Endothelial cell of coronary artery (primary cell): ENCODE measurements at places on chromosomes 3 and 15. TPM values are rescaled to one million over a fixed set of nuclear protein-coding genes. Genes with fewer than 3 reads are reported as not detected.

The TM4SF18 gene
- total RNA-seq = 56.6 and 75.3 TPM in 2 replicates

The NTRK3 gene
- total RNA-seq = under 0.01 TPM in 2 replicates

The ECE2 gene
- not detected in 2 replicates for total RNA-seq

The TMEM158 gene
- 5.6 and 12.4 TPM in 2 replicates for total RNA-seq

The RHOV gene
- under 0.01 and 0.09 TPM in 2 replicates for total RNA-seq

The HRH1 gene
- 11.7 and 24.4 TPM in 2 replicates for total RNA-seq

The CORO2B gene
- total RNA-seq = 2.7 and 6.6 TPM in 2 replicates

The GPR149 gene
- total RNA-seq = not detected in 2 replicates
